ENCODE measurements at places on chromosomes 3 and 15.
A peak's percentile ranks its signal among the peaks of the same experiment; 100 is the strongest.

GRCh38 chr15:32909431-32909830 lies 191.6 kb downstream of the GREM1 start:
- no peak for DNase-seq

DNA sequence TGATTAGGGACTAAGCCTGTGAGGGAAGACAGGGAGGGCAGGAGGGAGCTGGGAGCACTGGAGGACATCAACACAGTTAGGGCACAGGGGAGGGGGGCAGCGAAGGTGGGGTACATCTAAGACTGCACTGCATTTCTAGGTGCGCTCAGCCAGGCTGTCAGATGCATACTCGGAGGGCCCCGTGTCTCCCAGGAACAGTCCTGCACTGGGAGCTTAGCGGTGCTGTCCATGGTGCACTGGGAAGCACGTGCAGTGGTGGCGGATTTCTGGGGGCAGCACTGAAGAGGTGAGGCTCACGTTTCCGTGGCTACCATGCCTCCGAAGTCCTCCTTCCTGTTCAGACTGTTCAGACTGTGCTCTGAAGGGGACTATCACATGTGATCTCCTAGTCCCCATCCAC lies 54.4 kb downstream of the ROPN1B start:
- DNase-seq = no peak

DNA sequence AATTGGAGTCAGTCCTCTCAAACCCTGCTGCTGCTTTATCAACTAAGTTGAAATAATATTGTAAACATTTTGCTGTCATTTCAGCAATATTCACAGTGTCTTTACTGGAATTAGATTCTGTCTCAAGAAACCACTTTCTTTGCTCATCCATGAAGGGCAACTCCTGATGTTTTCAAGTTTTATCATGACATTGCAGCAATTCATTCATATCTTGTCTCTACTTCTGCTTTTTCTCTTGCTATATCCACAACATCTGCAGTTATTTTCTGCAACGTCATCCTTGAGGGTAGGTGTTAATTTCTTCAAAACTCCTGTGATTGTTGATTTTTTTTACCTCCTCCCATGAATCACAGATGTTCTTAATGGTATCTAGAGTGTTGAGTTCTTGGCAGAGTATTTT lies 181.6 kb downstream of the EPHA6 start:
- no peak for DNase-seq

DNA sequence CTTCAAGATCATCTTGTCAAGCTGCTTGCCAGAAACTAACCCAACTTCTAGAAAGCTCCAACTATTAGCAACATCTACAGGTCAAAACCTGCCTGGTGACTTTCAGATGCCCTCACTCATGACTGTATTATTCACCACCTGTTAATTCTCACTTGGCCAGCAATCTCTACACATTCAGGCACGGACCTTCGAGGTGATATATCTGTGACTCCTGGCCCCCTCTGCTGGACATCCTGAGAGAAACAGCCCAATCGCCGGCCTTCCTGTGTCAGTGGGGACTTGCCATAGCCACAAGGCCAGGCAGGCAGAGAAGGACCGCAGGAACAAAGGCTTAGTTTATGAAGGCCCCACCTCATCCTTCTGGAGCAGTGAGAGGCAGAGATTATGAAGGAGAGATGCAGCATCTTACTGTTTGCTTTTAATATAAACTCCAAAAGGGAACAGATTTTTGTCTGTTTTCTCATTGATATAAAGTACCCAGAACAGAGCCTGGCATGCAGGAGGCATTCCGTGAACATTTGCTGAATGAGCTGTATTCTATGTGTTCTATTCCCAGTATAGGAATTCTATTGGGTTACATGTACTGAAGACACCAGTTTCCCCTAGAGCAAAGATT lies 24.4 kb upstream of the OCA2 start:
- DNase-seq = peak; percentile 39

DNA sequence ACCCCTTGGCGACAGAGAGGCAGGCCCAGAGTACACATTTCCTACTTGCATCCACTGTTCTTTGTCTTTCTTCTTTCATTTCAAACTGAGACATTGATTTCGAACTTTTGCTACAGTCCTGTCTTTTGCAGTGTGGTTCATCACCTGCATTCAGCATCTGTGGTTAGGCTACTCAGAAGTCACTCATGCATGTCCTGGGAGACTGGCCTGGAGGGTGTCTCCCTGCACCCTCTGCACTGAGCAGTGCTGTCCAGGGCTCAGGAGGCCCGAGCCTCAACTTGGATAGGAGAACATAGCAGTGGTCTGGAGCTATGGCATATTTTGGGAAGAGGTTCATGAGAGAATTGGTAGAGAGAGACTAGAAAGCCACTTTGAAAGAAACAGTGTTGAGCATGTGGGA lies 240.2 kb upstream of the TPRG1 start:
- DNase-seq = no peak

DNA sequence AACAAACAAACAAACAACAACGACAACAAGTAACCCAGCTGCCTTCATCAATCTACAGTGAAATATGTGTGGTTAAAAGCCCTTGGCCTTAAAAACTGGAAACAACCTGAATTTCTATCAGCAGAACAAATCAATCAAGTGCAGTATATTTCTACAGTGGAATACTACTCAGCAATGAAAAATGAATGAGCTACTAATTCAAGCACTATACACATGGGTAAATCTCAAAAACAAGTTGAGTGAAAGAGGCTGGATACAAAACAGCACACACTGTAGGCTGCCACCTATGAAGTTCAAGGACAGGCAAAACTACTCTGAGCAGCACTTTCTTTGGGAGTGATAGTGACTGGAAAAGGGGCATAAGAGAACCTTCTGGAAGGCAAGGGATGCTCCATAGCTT lies 395.5 kb upstream of the PROK2 start:
- DNase-seq = no peak

- no peak for DNase-seq
Measured at GRCh38 chr3:23198801-23199200, 4.3 kb upstream of the UBE2E2 start.

DNA sequence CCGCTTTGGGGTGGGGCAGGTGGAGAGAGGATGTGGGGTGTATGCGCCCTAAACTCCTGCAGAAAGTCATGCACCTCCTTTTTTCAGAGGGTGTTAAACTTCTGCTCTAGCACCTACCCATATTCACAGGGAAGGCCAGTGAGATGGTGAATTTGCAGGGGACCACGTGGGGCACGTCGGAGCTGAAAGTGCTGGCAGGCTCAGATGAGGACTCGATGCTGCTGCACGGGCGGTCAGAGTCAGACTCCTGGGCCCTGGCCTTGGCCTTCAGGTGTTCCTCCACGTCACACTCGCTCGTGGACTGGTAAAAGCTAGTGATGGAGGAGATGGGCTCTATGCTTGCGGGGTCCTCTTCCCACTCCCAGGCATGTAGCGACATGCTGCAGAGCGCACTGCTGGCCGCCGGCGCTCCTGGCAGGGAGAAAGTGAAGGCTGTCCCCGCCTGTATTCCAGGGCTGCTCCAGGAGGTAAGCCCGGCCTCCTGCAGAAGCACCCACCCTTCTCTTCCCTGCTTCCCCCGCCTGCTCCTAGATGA lies 883 bp downstream of the CFAP92 start:
- no peak for DNase-seq

- DNase-seq = no peak
Measured at GRCh38 chr3:127665586-127665985, 7.2 kb upstream of the ABTB1 start.

- no peak for DNase-seq
Measured at GRCh38 chr15:40372981-40373380, 9.5 kb upstream of the KNSTRN start.

- no peak for DNase-seq
Measured at GRCh38 chr3:155354658-155355057, 61.2 kb upstream of the STRIT1 start.

DNA sequence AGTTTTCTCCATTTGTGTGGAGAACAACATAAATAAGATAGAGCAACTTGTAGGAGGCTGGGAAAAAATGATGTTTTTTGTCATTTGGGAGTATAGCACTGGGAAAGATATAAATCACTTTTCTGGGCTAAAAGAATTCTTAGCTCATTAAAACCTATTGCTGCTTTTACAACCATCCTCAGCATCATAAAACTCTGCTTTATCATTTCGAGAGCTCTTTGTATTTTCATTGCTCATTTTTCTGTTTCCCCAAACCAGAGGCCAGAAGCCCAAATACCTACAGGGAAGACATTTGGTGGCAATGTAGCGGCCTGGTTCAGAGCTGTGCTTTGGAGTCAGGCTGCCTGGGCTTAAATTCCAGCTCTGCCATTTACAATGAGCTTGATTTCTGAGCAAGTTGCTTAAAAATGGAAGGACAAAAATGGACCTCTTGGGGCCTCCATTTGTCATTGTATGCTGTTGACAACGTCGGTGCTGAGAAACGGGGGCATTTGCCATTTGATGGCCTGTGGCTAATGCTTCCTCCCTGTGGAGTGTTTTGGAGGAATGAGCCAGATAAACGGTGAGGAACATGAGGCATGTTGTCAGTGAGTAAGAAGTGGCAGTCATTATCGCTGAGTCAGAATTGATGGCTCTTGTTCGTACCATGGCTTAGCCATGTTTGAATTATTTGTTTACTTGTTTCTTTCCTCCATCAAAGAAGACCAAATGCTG lies 260.0 kb downstream of the EBLN2 start:
- DNase-seq = no peak

DNA sequence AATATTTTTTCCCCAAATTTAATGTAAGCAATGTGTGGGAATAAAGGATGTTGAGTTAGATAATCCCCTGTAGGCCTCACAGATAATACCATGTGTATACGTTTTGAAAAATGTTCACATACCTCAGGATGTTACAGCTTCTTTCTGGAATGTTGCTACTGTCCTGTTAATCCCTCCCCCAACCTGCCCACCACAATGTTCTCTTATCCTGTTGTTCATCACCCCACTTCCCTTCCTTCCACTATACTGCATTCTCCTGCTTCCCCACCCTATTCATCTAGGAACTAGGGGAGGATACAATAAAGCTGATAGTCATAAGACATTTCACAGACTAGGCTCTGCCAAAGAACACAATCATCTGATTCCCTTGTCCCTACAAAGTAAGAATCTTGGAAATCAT lies 92.1 kb downstream of the IGF2BP2 start:
- DNase-seq = no peak
